Activated CD8-positive, alpha-beta memory T cell treated with anti-CD3 and anti-CD28 coated beads, Interleukin-2, amount 10 ng/mL, durations not matched to agents 7 days and 5 days (primary cell): ENCODE measurements at places on chromosomes 5 and 9. TPM values are rescaled to one million over a fixed set of nuclear protein-coding genes. Genes with fewer than 3 reads are reported as not detected.

GRCh38 chr5:179509845-179510244 is 40.5 kb upstream of the RUFY1 start:
- H3K27me3 ChIP-seq: no peaks in the 10 kb centered on the region
- DNase-seq: no peak
- no peak overlapping the region for H3K4me3 ChIP-seq
- H3K4me1 ChIP-seq: peaks cover 10% of the 10 kb centered on the region

DNA sequence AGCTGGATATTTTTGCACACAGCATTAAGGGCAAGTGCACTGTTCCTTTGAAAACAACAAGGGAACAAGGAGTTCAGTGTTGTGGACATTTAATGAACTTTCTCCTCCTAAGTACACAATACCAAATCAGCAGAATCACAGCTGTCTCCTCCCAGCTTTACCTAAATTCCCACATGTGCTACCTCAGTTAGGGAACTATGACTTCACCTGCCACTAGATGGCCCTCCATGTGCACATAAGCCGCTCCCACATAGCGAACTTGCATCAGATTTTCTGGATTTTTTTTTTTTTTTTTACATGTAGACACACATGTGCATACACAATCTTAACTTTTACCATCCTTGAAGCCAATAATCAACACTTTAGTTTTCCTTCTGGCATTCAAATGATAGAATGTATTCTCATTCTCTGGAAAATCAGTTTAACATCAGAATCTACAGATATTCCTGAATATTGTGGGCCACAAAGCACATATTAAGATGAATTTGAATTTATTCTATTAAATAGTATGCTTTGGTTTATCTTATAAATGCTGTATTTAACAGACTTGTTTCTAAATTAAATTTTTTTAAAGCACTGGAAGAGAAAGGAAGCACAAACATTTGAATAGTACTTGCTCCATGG is 123.6 kb downstream of the PALM2AKAP2 start:
- no peak overlapping the region for H3K4me3 ChIP-seq
- H3K27me3 ChIP-seq: peaks cover 15% of the 10 kb centered on the region
- H3K36me3 ChIP-seq: no peaks in the 10 kb centered on the region
- DNase-seq: peak; percentile 69

Gene TTC23L
- not detected for total RNA-seq

DNA sequence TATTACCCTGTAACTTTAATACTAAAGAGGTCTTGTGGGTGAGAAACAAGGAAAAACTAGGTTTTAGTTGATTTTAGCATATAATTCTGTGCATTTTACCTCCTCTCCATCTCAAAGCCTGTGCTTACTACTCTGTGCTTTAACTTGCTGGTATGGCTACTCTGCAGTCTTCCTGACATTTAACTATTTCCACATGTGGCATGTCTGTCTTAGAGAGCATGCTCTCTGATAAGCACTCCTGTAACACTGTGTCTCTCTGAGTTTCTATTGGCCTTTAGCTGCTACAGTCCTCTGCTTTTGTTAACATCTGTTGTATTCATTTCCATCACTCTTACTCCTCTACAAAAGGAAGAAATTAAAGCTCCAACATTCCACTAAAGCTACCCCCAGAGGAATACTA is 418.3 kb downstream of the RAB3C start:
- peaks cover 13% of the 10 kb centered on the region for H3K36me3 ChIP-seq
- H3K27me3 ChIP-seq: no peaks in the 10 kb centered on the region
- H3K4me3 ChIP-seq: no peak overlapping the region
- no peak for DNase-seq
- no peak overlapping the region for H3K27ac ChIP-seq

- DNase-seq: no peak
- H3K4me3 ChIP-seq: no peak overlapping the region
- H3K36me3 ChIP-seq: no peaks in the 10 kb centered on the region
- H3K27me3 ChIP-seq: peaks cover 5% of the 10 kb centered on the region
Measured at GRCh38 chr5:100446879-100447430, 88.2 kb upstream of the FAM174A start.

- H3K36me3 ChIP-seq: no peaks in the 10 kb centered on the region
- DNase-seq: no peak
- H3K27me3 ChIP-seq: no peaks in the 10 kb centered on the region
- H3K27ac ChIP-seq: no peak overlapping the region
- no peaks in the 10 kb centered on the region for H3K4me1 ChIP-seq
Measured at GRCh38 chr9:76232861-76233489, 161.3 kb downstream of the RFK start.

DNA sequence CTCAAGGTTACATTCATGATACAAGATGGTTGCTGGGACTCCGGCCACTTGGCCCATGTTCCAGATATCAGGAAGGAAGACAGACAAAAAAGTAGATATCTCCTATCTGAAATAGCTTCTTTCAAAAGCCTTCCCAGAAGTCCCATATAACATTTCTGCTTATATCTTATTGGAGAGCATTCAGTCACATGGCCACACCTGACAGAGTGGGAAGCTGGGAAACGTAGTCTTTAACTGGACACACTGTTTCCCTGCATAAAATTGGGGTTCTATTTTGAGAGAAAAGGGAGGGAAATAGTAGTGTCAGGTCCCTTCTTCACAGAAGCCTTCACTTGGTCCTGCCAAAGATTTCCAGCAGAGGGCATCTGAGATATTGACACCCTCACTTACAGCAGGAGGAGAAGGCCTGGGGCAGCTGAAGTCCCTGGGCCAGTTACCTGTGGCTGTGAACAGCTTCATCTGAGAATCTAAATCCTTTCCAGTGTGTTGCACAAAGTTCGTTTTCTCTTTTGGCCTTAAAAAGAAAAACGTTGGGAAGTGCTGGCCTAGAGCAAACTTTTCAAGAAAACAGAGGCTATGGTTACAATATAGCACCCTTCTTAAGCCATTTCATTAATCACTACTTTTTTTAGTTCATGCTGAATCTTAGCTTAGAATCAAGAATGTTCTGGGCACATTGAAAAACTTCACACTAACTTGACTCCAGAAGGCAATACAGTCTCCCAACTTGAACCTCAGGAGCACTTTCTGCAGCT is 33.5 kb downstream of the SPEF2 start:
- H3K36me3 ChIP-seq: peaks cover 25% of the 10 kb centered on the region
- H3K27ac ChIP-seq: no peak overlapping the region
- H3K4me1 ChIP-seq: peaks cover 16% of the 10 kb centered on the region

DNA sequence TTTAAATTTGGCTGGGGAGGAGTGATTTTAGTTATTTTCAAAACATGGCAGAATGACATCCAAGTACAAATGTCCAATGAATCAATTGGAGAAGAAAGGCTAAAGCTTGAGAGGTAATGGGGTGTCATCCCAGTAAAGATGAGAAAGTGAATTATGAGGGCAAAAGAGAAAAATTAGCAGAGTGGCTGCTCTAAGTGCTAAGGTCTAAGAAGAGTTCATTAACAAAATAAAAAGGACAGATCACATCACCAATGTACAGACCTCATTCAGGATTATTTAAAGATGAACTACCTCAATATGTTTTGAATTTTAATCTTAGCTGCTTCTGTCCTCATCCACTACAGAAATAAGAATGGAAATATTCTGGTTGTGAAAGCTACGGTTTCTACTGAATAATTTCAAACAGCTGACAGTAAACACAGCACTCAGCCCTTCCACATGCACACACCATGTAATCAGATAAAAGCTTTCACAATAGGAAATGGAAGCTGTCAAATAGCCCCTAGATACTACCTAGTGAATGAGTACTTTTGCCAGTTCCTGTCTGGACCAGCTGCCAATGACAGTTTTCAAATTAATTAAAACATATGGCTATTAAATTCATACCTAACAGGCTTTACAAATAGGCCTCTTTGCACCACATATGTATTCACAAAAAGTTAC is 171.5 kb downstream of the SSBP2 start:
- no peak for DNase-seq
- H3K4me3 ChIP-seq: no peak overlapping the region
- H3K4me1 ChIP-seq: peaks cover 5% of the 10 kb centered on the region
- H3K27ac ChIP-seq: no peak overlapping the region
- H3K27me3 ChIP-seq: no peaks in the 10 kb centered on the region
- H3K36me3 ChIP-seq: no peaks in the 10 kb centered on the region
